ENCODE measurements at places on chromosomes 12 and 14.
A peak's percentile ranks its signal among the peaks of the same experiment; 100 is the strongest.

DNA sequence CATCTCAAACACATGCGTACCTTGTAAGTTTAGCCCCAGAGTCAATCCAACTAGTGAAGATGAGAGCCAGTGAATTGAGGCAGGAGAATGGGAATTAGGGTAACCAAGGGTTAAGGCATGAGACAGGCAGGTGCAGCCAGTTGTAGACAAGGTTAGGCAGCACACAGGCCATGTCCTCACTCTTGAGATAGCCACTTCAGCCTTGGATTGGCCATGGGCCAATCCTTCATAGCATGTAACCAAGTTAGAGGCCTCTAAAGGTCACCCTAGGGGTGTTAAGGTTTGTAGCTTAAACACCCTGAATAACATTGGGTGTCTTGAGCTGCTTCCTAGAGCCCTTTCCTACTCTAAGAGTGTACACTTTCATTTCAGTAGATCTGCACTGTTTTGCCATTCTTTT, 208.2 kb upstream of the RBM19 start:
- no peak for DNase-seq

- no peak for DNase-seq
Observed at GRCh38 chr14:71752111-71752738, 180.0 kb upstream of the RGS6 start.

DNA sequence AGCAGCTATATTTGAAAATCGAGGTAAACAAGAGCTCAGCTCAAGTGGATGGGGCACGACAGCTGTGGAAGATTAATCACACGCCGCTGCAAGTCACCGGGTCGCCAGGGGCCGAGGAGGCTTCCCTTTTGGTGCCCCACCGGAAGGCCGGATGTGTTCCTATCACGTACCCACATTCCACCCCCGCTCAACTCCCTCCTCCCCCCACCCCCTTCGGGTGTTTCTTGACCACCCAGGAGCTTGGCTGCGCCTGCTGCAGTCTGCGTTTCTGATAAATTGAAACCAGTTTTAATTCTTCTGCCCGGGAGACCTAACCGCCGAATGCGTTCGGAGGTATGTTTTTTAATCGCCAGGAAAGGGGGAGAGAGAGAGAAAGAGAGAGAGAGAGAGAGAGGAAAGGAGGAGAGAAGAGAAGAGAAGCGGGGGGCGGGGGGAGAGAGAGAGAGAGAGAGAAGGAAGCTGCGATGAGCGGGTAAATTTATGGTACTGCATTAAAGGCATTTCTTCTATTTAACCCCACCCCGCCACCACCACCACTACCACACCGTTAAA, 1.8 kb downstream of the SLC8A3 start:
- DNase-seq: no peak

DNA sequence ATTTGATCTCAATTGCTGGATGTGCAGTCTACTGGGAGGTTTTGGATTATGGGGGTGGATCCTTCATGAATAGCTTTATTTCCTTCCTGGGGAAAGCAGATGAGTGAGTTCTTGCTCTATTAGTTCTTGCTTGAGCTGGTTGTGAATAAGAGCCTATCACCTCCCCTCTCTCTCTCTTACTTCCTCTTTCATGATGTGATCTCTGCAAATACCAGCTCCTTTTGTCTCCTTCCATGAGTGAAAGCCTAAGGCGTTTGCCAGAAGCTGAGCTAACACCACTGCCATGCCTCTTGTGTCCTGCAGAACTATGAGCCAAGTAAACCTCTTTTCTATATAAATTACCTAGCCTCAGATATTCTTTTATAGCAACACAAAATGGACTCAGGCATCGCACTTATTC, 302.7 kb downstream of the CCER1 start:
- no peak for DNase-seq

DNA sequence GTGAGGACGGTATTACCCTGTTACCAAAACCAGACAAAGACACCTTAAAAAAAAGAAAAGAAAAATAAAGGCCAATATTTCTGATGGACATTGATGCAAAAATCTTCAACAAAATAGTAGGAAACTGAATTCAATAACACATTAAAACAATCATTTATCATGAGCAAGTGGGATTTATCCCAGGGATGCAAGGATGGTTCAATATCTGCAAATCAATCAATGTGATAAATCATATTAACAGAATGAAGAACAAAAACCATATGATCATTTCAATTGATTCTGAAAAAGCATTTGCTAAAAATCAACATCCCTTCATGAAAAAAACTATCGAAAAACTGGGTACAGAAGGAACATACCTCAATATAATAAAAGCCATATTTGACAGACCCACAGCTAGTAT, 32.3 kb upstream of the ATP2B1 start:
- no peak for DNase-seq

DNA sequence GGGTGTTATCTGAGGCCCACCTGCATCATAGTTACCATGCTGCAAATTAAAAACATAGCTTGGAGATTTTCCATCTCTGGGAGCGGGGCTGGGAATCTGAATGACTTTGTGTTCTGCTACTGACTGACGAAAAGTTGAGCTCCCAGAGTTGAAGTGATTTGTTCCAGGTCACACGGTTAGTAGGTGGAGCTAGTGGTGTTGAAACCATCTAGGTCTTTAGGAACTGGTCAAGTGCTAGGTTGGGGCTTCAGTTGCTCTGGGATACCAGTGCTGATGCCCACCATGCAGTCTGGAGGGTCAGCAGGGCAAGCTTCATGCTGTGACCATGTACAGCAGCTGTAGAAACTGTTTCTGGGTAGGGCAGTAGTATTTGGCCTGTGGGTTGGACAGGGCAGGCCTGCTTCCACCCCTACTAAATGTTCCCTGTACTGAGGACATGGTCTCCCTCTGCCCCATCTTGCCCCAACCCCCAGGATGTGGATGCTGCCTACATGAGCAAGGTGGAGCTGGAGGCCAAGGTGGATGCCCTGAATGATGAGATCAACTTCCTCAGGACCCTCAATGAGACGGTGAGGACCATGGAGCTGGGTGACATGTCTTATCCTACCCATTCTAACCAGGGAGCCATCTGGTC, 5.3 kb downstream of the KRT7 start:
- DNase-seq: no peak

DNA sequence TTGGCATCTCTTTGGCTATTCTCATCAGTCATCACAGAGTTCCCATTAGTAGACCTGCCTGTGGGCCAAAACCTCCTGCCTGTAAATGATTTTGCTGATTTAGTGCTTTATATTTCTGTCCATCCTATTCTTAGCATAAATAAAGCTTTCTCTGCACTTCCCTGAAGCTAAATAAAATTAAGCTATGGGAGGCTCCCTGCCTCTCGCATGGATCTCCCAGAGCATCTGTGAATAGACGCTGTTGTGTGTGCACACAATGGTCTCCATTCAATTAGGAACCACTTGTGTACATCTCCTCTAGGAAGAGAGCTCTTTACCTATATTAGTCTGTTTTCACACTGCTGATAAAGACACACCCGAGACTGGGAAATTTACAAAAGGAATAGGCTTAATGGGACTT, 80.4 kb downstream of the PPFIBP1 start:
- DNase-seq: no peak

DNA sequence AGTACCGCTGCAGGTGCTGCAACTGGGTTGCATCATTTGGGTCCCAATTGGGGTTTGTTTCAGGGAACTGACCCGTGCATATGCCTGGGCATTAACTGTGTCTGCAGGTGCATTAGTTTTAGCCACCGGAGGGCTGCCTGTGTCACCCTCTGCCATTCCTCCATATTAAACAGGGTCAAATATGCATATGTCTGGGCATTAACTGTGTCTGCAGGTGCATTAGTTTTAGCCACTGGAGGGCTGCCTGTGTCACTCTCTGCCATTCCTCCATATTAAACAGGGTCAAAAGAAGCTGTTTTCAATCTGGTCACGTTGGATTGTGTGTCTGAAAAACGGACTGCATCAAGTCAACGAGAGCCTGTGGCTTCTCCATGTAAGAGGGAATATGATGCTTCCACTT, 1317.0 kb downstream of the TMEM121 start:
- no peak for DNase-seq

DNA sequence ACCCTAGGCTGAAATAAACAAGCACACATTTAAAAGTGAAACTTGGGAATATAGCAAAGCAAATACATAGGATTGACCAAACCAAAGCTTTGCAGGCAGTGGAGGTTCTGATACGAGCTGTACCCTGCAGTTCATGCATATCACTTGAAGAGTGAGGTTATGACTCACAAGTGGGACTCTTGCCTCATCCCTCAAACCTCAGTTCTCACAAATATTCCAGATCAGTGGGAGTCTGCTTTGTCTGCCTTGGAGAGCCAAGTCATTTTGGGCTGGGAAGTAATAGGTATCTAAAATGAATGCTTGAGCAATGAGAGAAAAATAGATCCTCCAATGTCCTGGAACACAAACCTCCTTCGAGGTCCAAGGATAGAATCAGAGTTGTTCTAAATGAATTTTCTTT, 116.4 kb downstream of the LRIG3 start:
- DNase-seq: no peak

DNA sequence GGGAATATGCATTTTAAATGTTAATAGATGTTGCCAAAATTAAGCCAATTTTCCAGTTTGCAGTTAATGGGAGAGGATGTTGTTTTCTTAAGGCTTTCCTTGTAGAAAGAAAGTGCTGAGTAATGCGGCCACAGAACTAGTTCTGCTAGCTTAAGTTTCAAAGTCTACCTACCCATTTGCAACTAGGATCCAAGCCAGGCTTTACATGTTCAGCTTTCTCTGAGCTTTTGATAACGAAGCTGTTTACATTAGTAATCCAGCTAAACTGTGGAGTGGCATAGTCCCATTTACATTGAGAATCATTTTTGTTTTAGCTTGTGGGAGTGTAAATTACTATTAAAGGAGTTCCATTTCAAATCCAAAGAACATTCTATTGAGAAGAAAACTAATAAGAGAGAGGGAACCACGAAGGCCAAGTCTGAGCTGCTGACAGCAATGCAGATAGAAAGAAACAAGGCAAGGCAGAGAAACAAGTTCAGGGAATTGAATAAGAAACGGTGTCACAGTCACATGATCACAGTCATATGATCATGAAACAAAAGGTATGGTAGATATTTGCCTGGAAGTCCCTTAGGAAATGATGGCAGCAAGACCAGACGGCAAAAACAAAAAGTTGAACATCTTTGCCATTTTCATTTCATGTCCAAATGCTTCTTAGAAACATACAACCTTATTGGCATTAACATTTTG, 274.9 kb downstream of the PAWR start:
- no peak for DNase-seq

GRCh38 chr12:113273053-113273725, 51.9 kb downstream of the TPCN1 start:
- no peak for DNase-seq

GRCh38 chr12:93808169-93808899, 131.2 kb downstream of the CRADD start:
- DNase-seq: no peak

- DNase-seq: no peak
Observed at GRCh38 chr14:104004849-104005248, 62.5 kb upstream of the RD3L start.

GRCh38 chr14:42862114-42862513, 1255.4 kb downstream of the LRFN5 start:
- DNase-seq: no peak

GRCh38 chr12:117356048-117356447, 5.4 kb downstream of the NOS1 start:
- DNase-seq: no peak

DNA sequence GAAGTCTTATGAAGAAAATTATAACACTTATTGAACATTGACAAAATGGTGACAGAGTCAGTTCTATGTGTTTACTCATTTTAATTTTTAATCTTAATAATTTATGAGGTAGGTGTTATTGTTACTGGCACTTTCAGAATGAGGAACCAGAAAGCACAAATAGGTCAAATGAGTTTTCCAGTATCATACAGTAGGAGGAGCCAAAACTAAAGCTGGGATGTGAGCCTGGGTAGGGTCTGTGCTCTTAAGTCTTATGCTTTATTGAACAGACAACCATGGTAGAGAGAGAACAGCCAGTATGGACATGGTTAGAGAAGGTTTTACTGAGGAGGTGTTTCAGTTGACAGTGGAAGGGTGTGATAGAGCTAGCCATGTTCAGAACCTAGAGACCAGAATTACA, 775.7 kb downstream of the TMTC2 start:
- DNase-seq: no peak

DNA sequence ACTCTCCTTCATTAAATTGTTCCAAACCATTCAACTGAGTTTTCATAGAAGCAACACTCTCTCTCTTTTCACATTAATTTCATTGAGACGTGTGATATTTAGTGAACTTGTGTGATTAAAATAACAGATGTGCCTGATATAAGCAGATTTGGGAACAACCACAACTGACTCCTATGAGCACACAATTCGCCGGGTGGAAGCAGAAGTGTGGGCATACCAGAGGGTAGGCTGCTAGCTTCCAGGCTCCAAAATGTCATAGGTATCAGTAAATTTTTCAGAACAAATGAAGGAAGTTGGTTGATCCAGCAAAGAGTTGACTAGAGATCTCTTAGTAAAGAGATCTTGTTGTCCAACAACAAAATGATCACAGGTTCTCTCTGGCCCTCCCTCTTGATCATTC, 429.7 kb downstream of the DPF3 start:
- DNase-seq: no peak

DNA sequence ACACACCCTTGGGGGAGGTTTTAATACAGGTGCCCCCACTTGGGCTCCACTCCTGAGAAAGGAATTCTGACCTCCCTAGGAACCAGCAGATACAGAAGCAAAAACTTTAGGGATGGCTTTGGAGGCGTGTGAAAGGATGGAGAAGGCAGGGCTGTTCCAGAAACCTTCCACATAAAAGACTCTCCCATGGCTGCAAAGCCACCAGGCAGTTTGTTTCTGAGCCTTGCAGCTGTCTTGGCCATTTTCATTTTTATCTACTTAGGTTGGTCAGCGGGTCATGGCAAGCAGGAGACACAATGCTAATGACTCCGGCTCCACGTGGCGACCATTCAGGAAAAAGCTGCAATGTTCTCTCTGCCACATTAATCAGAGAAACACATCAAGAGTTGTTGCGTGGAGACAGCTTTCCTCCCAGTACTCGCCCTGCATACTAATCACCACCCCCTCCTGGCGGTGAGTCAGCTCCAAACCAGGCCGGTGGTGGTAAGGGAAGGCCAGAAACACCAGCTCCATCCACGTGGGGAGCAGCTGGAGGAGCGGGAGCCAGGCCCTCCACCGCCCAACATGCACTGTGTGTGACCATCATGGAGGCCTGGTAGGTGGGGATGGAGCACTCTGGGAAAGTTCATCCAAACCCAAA, 30.9 kb upstream of the IRF2BPL start:
- no peak for DNase-seq

GRCh38 chr12:13941258-13942249, 39.8 kb downstream of the GRIN2B start:
- DNase-seq: no peak

DNA sequence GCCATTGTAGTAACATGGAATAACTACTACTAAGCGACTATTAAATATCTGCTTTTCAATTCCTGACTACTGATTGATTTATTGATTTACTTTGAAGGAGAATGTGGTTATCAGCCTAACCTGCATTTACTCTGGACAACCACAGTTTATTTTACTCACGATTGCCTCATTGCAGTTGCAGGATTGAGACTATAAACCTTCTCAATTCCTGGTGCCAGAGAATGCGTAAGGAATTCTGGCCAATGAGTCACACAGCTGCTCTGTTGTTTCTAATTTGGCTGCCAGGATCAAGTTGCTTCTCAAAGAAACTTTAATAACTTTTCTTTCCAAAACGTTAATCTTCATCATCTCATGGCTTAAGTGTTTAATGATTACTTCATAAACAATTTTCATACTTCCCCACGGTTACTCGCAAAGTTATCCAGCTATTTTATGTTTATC, 13.1 kb upstream of the TMTC1 start:
- no peak for DNase-seq

GRCh38 chr12:54935235-54935951, 49.2 kb downstream of the TESPA1 start:
- peak; percentile 12 for DNase-seq

All from activated T-helper 1 cell treated with anti-CD3 and anti-CD28 coated beads, Interleukin-2, amount 50 U/mL, for 16 hours (primary cell).